NCI-H1930 (cell line): ENCODE measurements at places on chromosomes 7 and 10.
A peak's percentile ranks its signal among the peaks of the same experiment; 100 is the strongest.

- peak; percentile 6 for DNase-seq
Measured at GRCh38 chr7:21426286-21427181, 1.3 kb upstream of the SP4 start.

- no peak for DNase-seq
Measured at GRCh38 chr7:124780056-124780455, 14.5 kb upstream of the GPR37 start.

GRCh38 chr10:74088722-74089121 is 61.9 kb downstream of the AP3M1 start:
- no peak for DNase-seq

GRCh38 chr7:50182759-50183158 is 89.7 kb upstream of the ZPBP start:
- DNase-seq, result no peak

- DNase-seq, result no peak
Measured at GRCh38 chr10:48383393-48383792, 76.9 kb downstream of the MAPK8 start.

DNA sequence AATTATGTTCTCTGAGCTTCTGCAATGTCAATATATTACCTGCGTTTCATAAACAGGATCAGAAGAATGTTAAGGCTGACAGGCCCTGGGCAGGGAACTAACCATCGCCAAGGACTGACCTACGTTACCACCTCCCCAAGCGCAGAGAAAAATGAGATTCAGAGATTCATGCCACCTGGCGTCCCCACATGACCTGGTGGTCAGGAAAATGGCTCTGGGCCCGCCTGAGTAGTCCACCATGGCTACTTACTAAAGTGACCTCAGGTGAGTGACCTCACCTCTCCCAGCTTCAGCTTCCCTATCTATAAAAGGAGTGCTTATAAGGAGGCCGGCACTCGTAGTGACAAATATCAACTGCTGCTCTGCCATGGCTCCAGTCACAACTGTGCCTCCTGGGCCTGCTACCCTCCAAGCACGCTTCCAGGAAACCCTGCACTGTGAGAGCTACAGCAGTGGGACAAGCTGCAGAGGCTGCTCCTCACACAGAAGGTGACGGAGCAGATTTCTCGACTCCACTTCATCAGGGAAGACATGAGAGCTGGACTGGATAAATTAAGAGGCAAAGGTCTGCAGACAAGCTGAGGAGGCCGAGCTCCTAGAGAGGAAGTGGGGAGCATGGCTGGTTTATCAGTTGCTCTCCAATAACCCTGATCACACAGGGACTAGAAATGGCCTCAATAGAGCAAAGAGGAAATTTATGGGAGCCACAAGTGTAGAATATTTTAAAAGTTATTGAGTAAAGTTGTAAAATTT is 103.0 kb downstream of the RNF216 start:
- no peak for DNase-seq

GRCh38 chr10:114167985-114168384 is 6.0 kb downstream of the CCDC186 start:
- DNase-seq, result no peak

DNA sequence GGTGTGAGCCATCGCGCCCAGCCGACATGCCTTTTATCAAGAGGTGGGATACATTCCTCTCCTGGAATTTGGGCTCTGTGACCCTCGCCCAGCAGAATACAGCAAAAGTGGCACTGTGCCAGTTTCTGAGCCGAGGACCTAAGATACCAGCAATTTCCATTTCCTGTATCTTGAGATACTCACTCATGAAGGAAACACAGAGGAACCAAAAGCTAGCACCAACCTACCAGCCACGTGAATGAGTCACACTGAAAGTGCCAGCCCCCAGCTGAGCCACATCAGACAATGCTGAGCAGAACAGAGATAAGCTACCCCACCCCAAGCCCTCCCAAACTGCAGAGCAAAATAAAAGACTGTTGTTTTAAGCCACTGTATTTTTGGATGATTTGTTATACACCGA is 56.3 kb downstream of the CACUL1 start:
- DNase-seq, result no peak

DNA sequence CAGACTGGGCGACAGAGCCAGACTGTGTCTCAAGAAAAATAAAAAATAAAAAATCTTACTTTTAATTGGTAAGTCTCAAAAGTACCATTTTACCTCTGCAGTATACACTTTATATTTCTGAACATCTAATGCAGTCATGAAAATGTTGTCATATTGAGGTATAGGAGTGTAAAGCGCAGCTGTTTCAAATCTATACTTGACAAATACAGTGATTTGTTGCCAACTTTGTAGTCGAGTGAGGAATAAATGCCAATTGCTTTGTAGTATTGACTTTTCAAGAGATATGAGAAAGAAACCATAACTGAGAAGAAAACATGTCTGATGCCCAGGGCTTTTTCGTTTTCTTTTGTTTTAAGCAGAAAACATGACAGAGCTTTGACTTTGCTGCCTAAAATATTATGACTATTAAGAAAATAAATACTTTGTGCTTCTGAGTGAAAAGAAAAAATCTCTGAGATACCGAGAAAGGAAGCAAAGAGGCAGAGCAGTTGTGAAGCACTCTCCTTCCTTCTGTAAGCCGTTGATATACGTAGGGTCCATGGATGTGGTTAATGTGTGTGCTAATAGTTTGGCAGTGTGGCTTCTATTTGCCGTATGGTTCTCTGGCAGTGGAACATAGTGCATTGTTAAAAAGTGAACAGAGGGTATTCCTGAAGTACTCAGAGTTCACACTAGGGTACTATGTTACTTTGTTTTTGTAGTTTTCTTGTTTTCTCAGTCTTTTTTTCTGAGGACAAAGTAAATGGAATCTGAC is 38.2 kb downstream of the AVL9 start:
- DNase-seq, result no peak

DNA sequence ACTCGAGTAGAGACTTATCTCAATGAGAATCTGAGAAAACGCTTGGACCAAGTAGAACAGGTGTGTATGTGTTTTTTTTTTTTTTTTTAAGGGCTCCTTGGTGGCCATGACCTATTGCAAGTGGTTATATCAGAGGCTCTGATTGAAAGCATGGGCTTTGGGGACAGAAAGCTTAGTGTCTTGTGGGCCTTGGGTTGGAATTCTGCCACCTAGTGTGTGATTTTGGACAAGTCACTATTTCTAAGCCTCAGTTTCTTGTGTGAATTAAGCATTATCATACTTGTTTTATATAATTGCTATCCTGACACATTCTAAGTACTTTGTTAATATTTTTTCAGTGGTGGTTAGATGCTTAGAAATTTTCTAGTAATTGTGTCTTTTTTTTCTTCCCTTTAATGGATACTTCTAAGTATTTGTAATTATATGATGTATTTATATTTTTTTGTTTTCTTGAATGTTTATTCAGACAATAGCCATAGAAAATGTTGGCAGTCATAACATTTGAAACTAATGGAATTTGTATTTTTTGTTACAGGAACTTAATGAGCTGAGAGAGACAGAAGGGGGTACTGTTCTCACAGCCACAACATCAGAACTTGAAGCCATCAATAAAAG is 33.1 kb downstream of the SMC3 start:
- peak; percentile 0 for DNase-seq

DNA sequence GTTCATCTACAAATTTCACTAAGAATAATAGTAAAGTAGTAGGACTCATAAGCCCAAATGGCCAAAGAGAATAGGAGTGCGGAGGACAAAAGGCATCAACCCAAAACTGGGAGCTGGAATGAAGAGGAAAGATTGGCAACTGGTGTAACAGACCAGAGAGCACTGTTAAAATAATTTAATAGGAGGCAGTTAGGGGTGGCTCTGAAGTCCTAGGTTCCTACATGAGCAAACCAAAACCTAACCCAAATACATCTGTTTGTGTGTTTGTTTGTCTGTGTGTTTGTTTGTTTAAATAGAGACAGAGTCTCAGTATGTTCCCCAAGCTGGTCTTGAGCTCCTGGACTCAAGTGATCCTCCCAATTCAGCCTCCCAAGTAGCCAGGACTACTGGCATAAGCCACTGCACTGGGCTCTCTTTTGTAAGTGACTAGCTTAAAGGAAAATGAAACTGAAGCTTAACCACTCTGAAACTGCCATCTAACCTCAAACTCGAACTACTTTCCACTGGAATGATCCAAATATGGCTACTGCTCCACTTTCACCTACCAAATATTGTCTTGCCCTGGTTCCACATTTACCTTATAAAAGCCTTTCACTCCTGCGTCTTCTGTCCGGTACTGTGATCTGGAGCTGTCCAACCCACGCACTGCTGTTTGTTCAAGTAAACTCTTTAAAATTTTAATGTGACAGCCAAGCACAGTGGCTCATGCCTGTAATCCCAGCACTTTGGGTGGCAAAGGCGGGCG is 94.9 kb downstream of the AKR1D1 start:
- DNase-seq, result no peak

GRCh38 chr7:150322833-150323681 is at the start of the genes ACTR3C and LRRC61:
ACTR3C (minus strand) TSS chr7:150323545; CDS start chr7:150295296, 28,249 bp downstream.
LRRC61 (plus strand) TSS chr7:150323355; CDS start chr7:150336862, 13,507 bp downstream.
- DNase-seq, result peak; percentile 84

GRCh38 chr7:120987683-120988590 is 574 bp upstream of the CPED1 start:
- peak; percentile 77 for DNase-seq

DNA sequence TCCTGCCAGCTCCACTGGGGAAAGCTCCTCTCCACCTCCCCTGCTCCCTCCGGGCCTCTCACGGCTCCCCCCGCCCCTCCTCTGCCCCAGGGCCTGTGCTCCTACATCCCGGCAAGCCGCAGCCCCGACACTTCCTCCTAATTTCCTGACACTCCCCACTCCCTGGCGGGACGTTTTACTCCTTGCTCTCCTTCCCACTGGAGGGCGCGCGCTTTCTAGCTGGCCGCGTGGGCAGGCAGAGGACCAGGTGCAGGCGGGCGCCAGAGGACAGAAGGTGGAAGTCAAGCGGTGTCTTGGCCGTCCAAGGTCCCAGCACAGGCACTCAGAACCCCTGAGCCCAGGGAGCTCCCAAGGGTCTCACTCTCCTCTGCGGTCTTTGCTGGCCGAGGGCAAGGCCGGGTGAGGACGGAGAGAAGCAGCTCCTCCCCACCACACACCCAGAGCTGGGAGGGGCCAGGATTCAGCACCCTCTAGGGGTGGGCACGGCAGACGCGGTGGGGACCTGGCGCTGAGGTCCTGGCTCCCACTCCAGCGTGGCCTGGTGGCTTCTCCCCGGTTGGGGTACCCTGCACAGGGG is 19.1 kb downstream of the ADAM8 start:
- DNase-seq, result peak; percentile 33

- DNase-seq, result no peak
Measured at GRCh38 chr7:18278316-18278715, 217.2 kb upstream of the HDAC9 start.

DNA sequence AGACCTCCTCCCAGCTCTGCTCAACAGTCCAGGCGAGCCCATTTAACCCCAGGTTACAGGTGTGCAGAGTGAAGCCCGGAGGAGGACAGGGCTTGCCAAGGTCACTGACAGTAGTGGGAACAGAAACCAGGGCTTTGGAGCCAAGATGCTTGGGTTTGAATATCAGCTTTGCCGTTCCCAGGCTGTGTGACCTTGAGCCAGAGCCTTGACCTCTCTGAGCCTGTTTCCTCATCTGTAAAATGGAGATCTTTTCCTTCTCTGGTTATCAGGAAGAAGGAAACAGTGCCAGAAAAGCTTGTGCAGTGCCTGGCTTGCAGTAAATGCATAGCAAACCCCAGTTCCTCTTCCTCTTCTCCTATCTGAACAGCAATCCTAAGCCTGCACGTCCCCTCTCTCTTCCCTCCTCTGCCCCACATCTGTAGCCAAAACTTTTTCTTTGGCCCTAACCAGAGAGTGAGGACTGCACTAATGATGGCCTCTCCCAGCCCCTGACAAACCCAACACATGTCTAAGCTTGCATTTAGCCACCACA is 21.4 kb upstream of the MLXIPL start:
- no peak for DNase-seq

GRCh38 chr10:84172467-84173356 is 889 bp upstream of the GPR15LG start:
- DNase-seq, result no peak

DNA sequence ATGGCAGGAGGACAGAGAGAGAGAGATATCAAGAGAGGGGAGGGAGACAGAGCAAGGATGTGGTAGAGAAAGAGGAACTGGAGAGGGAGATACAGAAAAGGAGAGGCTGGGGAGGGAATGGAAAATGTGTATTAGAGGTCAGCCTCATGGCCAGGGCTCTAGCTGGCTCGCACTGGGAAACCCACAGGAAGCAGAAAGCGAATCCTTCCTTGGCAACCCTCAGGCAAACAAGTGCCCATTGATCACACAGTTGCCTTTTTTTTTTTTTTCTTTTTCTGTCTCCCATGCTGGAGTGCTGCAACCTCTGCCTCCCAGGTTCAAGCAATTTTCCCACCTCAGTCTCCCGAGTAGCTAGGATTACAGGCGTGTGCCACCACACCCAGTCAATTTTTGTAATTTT is 391.2 kb downstream of the TYW1 start:
- DNase-seq, result no peak

GRCh38 chr10:86234107-86234506 is 132.5 kb downstream of the GRID1 start:
- DNase-seq, result no peak

DNA sequence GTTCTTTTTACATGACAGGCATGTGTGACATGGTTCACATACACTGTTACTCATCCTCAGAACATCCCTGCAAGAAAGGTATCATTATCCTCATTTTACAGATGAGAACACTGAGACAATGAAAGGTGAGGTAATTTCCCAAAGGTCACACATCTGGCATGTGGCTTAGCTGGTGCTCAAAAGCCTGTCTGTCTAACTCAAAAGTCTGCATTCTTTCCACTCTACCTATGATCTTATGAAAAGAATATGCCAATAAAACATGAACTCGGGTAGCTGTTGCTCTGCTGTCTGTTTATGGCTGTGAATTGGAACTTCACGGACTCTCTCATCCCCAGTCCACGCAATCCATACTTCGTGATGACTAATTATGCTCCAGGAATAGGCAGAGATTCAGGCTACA is 79.0 kb upstream of the ODAD2 start:
- DNase-seq, result no peak

GRCh38 chr7:15747301-15747700 is 60.8 kb upstream of the MEOX2 start:
- DNase-seq, result no peak

- DNase-seq, result no peak
Measured at GRCh38 chr10:44755481-44755880, 155.7 kb upstream of the TMEM72 start.

DNA sequence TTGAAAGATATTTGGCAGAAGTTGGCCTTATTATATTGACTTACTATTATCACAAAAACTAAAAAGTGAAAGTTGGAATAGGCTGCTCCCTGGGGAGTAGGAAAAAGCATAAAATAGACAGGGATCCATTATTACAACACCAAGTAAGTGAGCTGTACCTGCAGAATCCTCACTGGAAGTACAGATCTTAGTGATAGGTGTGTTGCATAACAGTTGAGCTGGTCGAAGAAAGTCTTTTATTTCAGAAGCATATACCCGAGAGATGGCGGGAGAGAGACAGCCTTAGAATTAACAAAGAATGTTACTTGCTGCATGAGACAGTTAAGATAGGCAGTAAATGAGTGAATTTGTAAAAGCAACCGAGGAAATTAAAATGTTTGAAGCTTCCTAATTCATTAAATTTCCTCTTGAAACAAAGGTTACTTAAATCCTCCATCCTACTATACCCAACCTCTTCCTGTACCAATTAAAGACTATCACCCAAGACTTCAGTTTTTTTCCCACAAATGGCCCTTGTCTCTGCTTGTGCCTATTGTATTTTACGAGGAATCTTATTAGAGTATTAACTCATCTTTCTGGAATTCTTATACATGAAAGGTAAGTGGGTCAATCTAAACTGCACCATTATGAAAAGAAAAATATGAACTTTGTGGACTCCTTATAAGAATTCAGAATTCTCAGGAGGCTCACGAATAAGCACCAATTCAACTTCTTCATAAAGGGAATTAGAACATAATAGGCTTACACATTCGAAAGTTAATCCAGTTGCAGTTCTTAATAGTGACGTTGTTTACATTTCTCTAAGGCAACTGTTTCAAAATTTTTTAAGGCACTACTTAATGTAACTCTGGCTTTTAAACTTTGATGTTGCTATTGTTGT is 56.2 kb downstream of the CREM start:
- DNase-seq, result no peak
